Spleen (tissue), 13 donors: ENCODE measurements at places on chromosomes 5 and 9. TPM values are rescaled to one million over a fixed set of nuclear protein-coding genes. Genes with fewer than 3 reads are reported as not detected.
A peak's percentile ranks its signal among the peaks of the same experiment; 100 is the strongest.

GZMA gene
- 15.6 TPM for polyA plus RNA-seq

NTRK2 gene
- 0.63 TPM for polyA plus RNA-seq

PNPLA7 gene
- 19.9 TPM for polyA plus RNA-seq

INSL6 gene
- not detected for polyA plus RNA-seq

SLC4A9 gene
- polyA plus RNA-seq, result 0.03 TPM

SPATA31E1 gene
- polyA plus RNA-seq, result not detected

GRCh38 chr5:139636207-139636792, 11.8 kb upstream of the CXXC5 start:
- H3K36me3 ChIP-seq, result no peaks in the 10 kb centered on the region
- H3K27ac ChIP-seq, result peak overlapping the region; percentile 90
- peak; percentile 95 for DNase-seq
- H3K4me1 ChIP-seq, result peaks cover 51% of the 10 kb centered on the region
- H3K4me3 ChIP-seq, result peak overlapping the region; percentile 71

DNA sequence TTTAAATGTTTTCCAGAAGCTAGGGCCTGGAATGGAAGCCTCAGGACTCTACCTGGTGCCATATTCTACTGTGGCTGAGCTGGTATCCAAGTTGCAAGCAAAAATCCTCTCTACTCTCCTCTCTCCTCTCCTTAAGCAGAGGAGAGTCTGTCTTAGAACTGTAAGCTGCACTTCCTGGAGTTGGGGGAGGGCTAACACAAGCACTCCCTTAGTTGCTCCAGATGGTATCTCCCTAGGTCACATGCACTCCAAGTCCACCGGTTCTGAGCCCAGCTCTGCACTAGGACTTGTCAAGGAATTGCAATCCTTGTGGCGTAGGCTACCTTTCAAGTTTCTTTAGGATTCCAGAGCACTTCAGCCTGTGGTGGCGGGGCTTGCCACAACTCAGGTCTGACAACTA, 513.9 kb upstream of the RGMB start:
- peak; percentile 33 for DNase-seq
- H3K4me1 ChIP-seq, result no peaks in the 10 kb centered on the region
- no peak overlapping the region for H3K27ac ChIP-seq
- H3K36me3 ChIP-seq, result no peaks in the 10 kb centered on the region
- no peak overlapping the region for H3K4me3 ChIP-seq

- no peaks in the 10 kb centered on the region for H3K36me3 ChIP-seq
- no peak overlapping the region for H3K4me3 ChIP-seq
- H3K4me1 ChIP-seq, result no peaks in the 10 kb centered on the region
- DNase-seq, result no peak
- no peak overlapping the region for H3K27ac ChIP-seq
Measured at GRCh38 chr9:136273244-136273865, 27.7 kb upstream of the QSOX2 start.

GRCh38 chr9:33453999-33454660, 6.7 kb upstream of the AQP3 start:
- no peak overlapping the region for H3K27ac ChIP-seq
- no peaks in the 10 kb centered on the region for H3K36me3 ChIP-seq
- H3K4me3 ChIP-seq, result no peak overlapping the region
- no peaks in the 10 kb centered on the region for H3K27me3 ChIP-seq
- peaks cover 15% of the 10 kb centered on the region for H3K4me1 ChIP-seq

- no peak for DNase-seq
- H3K27me3 ChIP-seq, result no peaks in the 10 kb centered on the region
- H3K4me3 ChIP-seq, result no peak overlapping the region
- H3K27ac ChIP-seq, result no peak overlapping the region
Measured at GRCh38 chr5:162248107-162248713, 180.6 kb downstream of the GABRG2 start.

DNA sequence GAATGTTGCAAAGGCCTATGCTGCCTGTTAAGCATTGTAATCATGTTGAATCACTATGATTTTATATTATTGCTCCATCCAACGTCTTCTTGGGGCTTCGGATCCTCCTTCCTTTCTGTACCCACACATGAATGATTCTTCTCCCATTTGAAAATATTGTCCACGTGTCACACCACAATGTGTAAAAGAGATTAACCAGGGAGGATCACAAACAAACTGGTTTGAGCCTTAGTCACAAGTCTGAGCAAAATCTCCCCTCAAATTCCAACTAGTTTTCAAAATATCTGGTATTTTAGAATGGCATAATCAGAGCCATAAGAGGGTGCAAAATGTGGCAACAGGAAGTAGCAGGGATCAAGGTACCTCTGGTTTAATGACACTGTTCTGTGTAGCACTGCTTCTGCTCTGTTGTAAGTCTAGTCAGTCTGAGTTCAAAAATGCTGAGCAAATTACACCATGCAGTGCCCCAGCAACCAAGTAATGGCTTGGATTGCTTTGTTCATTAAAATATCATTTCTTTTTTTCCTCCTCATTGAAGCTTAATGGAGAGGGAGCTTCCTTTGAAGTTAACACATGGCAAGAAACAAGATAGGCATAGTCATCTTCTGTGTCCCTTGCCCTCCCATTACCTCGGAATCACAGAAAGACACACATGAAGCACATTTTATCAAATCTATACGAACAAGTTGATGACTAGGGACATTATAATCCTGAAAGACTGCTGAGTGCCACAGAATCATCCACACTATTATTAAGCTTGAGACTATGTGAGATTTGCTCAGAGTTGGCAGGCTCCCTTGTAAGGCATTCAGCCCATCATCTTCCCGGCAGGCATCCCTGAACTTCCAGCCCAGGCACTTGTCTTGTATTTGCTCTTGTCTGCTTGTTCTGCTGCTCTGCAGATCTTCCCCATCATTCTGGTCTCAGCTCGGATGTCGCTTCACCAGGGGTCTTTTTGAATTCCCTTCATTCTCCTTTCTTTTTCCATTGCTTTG, 102.0 kb upstream of the PRLR start:
- DNase-seq, result no peak
- H3K27ac ChIP-seq, result no peak overlapping the region
- no peak overlapping the region for H3K4me3 ChIP-seq

DNA sequence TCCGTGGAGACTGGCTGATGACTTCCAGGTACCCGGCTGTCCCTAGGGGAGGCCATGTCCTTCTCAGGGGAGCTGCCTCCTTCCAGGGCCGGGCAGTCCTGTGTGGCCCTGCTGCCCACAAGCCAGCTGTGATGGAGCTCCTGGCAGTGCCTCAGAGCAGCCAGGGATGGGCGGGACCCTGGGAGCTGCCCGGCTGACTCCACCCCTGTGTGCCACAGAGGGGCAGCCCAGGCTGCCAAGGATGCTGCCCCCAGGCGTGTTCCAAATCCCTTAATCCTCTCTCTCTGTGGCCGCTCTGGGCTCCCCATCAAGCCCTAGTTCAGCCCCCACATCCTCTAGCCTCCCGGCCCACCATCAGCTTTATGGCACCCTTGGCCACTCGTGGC, 7.0 kb upstream of the SCGB3A1 start:
- H3K4me1 ChIP-seq, result no peaks in the 10 kb centered on the region
- DNase-seq, result no peak
- no peaks in the 10 kb centered on the region for H3K36me3 ChIP-seq
- H3K27ac ChIP-seq, result no peak overlapping the region
- no peak overlapping the region for H3K4me3 ChIP-seq
- H3K27me3 ChIP-seq, result peaks cover 12% of the 10 kb centered on the region

DNA sequence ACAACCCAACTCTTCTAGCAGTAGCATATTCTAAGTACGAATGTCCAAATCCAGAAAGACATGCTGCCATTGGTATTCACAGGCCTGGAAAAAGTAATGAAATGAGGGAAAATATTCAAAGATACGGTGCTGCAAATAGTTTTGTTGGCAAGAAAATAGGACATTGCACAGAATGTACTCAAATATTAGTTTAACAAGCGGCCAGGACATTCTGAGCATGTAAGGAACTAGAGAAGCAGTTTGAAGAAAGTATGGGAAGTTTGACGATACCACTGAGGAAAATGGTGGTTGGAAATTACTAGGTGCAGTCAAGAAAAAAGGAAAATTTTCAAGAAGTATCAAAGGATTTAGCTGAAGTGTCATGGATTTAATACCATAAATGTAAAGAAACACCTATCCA, 468.0 kb upstream of the GRIN3A start:
- H3K27ac ChIP-seq, result no peak overlapping the region
- H3K4me3 ChIP-seq, result no peak overlapping the region
- no peaks in the 10 kb centered on the region for H3K36me3 ChIP-seq
- no peaks in the 10 kb centered on the region for H3K4me1 ChIP-seq
- DNase-seq, result no peak

DNA sequence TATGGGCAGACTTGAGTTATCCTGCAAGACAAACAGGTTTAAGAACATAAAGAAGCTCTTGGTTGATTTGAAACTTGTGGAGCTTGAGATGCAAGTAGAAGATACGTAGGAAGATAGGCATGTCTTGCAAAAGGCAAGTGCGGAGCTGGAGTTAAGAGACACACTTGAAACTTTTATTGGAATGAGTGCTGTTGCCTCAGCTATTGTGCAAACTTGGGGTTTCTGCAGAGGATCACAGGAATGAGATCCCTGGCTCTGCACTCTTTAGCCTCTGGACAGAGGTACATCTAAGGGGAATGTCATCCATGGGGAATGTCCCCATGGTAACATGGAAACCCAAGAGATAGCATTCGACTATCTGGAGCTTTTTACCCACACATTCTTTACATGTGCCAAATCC, 121.1 kb downstream of the ADCY2 start:
- H3K4me1 ChIP-seq, result no peaks in the 10 kb centered on the region
- no peaks in the 10 kb centered on the region for H3K27me3 ChIP-seq

DNA sequence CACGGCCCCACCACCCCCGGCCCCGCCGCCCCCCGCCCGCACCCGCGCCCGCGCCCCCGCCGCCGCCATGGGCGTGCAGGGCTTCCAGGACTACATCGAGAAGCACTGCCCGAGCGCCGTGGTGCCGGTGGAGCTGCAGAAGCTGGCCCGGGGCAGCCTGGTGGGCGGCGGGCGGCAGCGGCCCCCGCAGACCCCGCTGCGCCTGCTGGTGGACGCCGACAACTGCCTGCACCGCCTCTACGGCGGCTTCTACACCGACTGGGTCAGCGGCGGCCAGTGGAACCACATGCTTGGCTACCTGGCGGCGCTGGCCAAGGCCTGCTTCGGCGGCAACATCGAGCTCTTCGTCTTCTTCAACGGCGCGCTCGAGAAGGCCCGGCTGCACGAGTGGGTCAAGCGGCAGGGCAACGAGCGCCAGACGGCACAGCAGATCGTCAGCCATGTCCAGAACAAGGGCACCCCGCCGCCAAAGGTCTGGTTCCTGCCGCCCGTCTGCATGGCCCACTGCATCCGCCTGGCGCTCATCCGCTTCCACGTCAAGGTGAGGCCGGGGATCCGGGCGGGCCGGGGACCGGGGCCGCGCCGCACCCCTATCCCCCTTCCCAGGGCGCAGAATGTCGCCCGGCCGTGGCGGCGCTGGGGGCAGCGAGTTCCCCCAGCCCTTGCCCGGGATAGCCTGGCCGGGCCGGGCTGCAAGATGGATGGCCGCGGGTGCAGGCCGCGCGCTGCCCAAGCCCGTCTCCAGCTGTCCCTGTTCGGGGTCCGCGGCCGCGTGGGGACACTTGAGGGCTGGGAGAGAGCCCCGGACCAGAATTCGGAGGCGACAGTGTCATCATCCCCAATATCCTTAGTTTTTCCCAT, 594 bp downstream of the FAM120A start:
- peaks cover 28% of the 10 kb centered on the region for H3K36me3 ChIP-seq
- no peaks in the 10 kb centered on the region for H3K27me3 ChIP-seq
- H3K4me3 ChIP-seq, result peak overlapping the region; percentile 98
- peak overlapping the region; percentile 97 for H3K27ac ChIP-seq
- peak; percentile 93 for DNase-seq

GRCh38 chr5:170626507-170627150, 122.8 kb downstream of the KCNIP1 start:
- H3K4me1 ChIP-seq, result no peaks in the 10 kb centered on the region
- no peak overlapping the region for H3K27ac ChIP-seq
- peaks cover 18% of the 10 kb centered on the region for H3K27me3 ChIP-seq
- H3K4me3 ChIP-seq, result no peak overlapping the region
